ENCODE measurements at places on chromosomes 7 and 10.

- DNase-seq: no peak
Observed at GRCh38 chr10:77251297-77252013, 386.2 kb downstream of the KCNMA1 start.

DNA sequence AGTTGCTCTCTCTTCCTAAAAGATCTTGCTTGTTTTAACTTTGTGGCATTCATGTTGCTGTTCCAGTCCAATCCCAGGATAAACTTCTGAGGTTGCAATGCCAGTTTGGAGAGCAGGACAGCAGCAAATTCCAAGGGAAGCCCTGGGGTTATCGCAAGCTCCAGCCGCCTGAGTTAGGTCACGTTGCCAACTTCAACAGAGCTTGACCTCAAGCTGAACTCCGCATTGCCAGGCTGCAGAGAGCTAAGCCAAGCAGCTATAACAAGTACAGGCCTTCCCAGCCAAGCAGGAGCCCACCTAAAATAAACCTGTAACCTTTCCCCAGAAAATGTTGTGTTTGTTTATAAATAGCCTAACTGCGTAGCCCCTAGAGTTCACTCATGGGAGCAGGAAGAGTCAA lies 138.9 kb upstream of the LYZL1 start:
- no peak for DNase-seq

DNA sequence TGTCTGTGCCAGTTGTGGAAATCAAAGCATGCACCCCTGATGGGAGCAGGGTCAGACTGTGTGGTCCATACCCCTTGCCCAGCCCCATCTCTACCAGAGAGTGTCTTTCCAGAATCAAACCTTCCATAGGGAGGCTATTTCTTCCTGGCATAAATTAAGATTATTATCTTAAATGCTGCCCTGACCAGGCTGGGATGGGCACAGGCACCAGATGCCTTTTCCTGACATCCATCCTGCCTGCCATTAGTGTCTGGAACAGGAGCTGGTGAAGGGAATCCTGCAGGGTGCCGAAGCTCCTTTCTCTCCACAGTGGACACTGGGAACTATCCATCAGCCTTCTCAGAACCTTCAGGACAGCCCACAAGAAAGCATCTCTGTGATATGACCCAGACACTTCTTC lies 296.3 kb downstream of the GRID1 start:
- DNase-seq: no peak

GRCh38 chr7:31109751-31110150 lies 57.6 kb downstream of the ADCYAP1R1 start:
- DNase-seq: no peak

- no peak for DNase-seq
Observed at GRCh38 chr10:3213758-3214515, 41.4 kb upstream of the PITRM1 start.

GRCh38 chr7:127214956-127215718 lies 37.6 kb downstream of the GRM8 start:
- no peak for DNase-seq

GRCh38 chr10:69439813-69440506 lies 11.3 kb upstream of the TSPAN15 start:
- DNase-seq: no peak

DNA sequence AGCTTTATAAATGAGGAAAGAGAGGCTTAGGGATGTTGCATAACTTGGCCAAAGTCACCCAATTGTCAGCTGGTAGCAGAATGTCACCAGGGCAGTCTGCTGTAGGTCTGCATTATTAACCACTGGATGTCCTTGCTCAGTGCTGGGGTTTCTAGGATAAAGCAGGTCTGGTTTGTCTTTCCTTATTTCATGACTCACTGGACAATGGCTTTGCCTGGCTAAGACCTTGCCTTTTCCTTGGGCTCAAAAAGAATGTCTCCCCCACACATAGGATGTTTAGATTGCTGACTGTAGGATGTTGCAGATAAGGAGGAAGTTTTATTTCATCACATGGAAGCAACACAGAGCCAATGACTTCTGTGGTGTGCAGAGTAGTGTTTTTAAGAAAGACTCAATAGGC lies 29.4 kb downstream of the WDFY4 start:
- no peak for DNase-seq

- DNase-seq: no peak
Observed at GRCh38 chr10:114372179-114372578, 32.1 kb downstream of the AFAP1L2 start.

DNA sequence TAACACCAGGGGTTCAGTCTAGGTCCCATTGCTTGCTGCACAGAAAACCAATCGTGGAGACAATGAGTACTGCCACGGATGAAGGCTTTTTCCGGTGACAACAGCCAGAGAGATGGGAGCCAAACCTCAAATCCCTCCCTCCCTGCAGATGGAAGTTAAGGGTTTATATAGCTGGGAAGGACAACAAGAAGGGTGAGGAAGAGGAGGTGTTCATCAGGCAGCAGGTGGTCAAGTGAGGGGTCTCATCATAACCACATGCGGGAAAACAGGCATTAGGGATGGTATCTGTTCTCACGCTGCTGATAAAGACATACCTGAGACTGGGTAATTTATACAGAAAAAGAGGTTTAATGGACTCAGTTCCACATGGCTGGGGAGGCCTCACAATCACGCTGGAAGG lies 91.3 kb downstream of the MKX start:
- DNase-seq: no peak
